ENCODE measurements at places on chromosomes 4 and X.

GRCh38 chr4:7981738-7982394 is 42.2 kb upstream of the AFAP1 start:
- no peak for DNase-seq

GRCh38 chr4:36280555-36280954 is 861 bp upstream of the DTHD1 start:
- DNase-seq: no peak

GRCh38 chrX:1422135-1422465 is 30.2 kb upstream of the SLC25A6 start:
- no peak for DNase-seq

DNA sequence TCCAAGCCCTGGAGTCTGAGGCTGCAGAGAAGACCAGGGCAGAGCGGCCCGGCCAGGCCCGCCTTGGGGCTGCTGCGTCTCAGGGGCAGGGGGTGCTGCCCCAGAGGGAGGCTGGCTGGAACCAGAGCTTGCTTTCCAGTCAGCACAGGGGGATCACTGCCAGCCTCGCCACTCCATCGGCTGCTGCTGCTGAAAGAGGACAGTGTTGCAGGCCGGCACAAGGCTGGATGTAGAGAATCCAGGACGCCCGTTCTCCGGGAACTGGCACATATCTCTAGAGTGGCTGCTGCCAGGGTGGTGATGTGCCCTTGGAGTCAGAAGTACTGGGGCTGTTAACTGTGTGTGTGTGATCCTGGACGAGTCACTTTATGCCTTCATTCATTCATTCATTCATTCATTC is 31.9 kb upstream of the SORCS2 start:
- DNase-seq: no peak

- DNase-seq: no peak
Observed at GRCh38 chrX:153381684-153382532, 19.2 kb downstream of the PNMA6E start.

DNA sequence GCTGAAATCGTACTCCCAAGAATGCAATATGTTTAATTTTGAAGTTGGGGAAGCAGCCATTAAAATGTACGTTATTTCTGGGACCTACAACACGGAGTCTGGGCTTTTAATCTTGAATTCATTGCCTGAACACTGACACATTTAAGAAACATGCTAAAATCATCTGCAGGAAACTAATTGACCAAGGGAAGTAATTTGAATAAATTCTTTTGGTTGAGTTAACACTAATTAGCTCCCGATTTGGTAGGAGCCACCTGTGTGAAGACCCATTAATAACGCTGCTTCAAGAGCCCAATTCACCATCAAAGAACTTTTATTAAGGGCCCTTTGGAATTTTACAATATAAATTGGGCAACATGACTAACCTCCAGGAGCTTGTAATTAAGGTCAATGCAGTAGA is 309.2 kb downstream of the RAB28 start:
- DNase-seq: no peak

DNA sequence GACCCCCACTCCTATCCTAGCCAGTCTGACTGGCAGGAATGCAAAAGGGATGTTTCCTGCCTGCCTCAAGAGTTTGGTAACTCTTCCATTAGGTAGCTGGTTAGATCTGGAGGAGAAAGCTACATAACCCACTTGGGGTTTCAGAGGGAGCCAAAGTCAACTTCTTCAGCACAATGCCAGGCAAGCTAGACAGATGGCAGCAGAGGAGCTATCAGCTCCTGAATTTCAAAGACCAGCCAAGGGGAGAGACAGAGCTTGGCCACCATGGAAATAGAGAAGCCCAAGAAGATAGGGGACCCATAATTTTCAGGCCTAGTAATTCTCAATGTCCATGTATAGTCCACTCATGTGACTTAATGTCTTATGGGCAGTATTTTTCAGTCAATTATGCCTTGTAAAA is 56.4 kb downstream of the PGRMC1 start:
- no peak for DNase-seq

GRCh38 chr4:147567276-147567675 is 49.9 kb upstream of the TMEM184C start:
- no peak for DNase-seq

DNA sequence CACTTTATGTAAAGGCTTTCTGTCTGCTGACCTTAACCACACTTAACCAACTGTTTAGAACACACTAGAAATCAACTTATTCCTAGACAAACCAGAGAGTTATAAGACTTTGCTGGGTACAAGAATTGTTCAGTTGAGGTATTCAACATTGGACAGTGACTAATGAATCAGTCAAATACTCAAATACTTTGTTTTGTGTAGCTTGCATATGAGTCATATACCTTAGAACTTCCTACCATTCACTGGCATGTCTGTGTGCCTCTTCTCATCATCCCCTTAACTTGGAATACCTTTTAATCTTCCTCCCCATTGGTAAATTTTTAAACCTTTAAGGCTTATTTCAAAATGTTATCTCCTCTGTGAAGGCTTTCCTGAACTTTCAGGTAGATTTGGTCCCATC is 708.8 kb upstream of the GRIA3 start:
- no peak for DNase-seq

- DNase-seq: no peak
Observed at GRCh38 chr4:48024522-48024921, 8.0 kb downstream of the NIPAL1 start.

GRCh38 chr4:6365545-6366086 is 96.0 kb downstream of the WFS1 start:
- no peak for DNase-seq

GRCh38 chrX:18890724-18891547 is 93.0 kb downstream of the PHKA2 start:
- peak; percentile 21 for DNase-seq

DNA sequence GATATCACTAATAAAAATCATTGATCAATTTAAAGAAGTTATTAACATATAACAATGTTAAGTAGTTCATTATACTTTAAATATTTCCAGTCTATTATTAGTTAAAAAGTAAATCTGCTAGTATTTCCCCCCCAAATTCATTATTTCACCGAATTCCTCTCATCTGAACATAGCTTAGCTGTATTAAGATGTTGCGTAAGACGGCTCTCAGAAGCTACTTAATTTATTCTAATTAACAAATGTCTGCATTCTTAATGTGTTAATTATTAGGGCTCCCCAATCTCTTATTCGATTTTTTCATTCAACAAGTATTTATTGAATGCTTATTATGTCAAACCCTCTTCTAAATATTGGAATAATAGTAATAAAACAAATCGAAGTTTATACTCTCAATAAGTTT is 290.7 kb downstream of the TRIML1 start:
- DNase-seq: no peak

DNA sequence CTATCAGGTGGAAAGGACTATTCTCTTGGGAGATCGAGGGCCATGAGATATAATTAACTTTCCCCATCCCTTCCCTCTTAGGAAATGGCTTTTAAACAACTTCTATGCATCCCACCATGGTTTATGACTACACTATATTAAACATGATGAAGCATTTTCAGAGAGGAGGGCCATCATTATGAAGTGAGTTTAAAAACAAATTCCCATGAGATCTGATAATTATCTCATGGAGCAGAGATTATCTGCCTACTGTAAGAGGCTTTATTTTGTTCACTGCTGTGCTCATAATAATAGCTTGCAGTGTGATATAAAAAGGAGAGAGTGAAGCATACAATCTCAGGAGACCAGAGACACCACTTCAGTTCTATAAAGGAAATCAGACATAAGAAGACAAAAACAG is 330.5 kb upstream of the ZFP42 start:
- no peak for DNase-seq

DNA sequence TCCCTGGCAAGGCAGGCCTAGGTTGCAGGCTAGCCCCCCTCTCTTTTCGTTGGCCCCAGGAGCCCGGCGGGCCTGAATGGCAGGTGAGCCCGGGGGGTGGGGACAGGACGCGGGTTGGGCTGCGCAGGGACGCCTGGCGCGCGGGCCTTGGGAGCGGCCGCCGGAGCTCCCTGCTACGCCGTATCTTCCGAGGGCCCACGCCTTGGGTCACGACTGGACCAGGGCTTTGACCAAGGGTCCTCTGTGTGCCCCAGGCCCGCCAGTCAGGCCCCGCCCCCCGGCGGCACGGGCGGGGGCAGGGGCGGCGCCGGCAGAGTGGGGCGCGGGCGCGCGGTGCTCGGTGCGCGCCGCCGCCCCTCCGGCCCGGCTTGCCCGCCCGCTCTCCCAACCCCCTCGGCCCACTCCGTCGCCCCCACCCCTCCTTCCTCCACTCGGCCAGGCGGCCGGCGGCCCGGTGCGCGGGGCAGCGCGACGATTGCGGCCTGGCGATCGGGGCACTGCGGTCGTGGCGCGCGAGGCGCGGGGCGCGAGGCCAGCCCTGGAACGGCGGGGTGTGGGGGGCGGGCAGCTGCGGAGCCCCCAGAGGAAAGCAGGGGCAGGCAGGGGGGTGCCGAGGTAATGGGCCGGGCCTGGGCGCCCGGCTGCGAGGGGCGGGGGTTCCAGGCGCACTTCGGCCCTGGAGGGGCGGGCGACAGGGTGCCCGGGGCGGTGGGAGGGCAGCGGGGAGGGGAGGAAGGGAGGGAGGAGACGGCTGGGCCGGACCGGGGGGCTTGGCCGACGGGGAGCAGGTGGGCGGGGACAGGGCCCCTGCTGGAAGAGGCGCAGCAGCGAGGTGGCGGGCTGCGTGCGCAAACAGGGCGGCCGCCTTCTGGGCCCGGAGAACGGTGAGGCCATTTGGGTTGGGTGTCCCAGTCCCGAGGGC is at the start of gene PRRG3:
TSS of gene PRRG3 (plus strand) at position 798 of the 922 bp plus-strand sequence. CDS start 3,357 bp downstream, outside the sequence.
- DNase-seq: no peak

DNA sequence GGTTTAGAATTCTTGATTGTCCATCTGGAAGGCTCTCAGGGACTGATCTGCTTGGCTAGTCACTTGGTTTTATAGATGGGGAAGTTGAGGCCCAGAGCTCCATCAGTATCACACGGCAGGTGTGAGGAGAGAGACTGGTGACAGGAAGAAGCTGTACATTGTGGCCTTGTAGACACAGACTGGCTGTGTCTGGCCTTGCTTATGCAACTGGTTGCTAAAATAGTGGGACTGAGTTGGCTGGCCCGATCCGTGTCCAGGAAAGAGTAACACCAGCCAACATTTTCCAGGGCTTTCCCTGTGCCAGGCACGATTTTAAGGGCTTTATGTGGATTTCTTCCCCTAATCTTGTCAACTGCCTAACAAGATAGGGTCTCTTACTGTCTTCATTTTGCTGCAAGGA is 2.8 kb downstream of the TBC1D14 start:
- no peak for DNase-seq

DNA sequence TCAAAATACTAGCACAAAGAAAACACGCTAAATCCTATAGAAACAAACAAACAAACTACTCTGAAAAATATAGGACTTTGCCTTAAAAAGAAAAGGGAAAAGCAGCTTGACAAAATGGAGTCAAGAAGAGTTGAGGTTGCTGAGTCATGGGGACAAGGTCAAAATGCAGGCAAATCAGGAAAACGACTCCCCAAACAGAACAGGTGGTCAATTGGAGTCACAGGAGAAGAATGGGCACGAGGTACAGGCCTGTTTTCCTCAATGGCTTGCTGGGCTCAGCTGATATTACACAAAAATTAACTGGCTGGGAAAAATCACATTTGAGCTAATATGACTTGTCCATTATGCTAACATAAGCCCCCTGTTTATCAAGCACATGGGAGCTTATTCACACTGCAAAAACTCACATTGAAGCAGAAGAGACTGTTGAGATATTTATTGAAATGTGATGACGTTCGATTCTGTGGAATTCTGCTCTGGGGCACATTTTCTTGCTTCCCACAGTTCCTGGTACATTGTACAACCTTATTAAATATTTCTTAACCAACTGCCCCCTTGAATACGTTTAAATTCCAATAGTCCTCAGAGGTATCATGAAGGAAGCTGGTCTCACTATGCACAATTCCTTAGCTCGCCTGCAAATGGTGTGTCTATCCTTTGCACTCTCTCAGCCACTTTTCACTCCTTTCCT is 1622.1 kb downstream of the STIM2 start:
- no peak for DNase-seq

DNA sequence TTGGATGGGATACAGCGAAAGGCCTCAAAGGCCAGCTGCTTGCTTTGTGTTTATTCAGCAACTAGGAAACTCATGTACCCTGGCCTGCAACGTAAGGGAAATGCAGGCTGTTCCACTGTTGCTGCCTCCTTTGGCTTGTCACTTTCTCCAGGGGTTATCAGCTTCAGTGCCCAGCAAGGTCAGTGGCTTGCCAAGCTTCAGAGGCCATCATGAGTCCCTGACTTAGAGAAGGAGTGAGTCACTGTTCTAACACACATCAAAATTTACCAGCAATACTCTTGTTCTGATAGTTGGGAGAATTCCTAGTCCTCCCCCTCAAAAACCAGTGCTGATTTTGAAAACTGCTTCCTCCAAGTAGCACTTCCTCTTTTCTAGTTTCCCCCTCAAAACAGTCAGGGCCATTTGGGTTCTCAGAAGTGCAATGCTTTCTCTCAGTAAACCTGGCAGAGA is 250.8 kb downstream of the ARHGAP24 start:
- no peak for DNase-seq

DNA sequence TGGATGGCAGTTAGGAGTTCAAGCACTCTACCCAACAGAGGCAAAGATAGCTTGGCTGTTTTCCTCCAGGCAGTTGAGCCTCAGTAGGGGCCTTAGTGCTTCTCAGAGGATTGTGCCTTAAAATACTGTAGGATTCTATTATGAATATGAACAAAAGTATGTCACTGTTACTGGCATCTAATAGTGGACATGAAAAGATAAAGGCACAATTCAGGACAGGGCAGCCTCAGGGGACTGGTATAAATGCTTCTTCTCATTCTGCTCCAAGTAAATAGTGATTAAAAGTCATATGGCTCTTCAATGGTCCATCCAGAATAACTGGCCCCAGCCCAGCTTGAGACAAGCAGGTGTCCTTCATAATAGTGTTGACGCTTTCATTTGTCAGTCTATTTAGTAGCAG is 17.7 kb downstream of the COL4A6 start:
- no peak for DNase-seq

DNA sequence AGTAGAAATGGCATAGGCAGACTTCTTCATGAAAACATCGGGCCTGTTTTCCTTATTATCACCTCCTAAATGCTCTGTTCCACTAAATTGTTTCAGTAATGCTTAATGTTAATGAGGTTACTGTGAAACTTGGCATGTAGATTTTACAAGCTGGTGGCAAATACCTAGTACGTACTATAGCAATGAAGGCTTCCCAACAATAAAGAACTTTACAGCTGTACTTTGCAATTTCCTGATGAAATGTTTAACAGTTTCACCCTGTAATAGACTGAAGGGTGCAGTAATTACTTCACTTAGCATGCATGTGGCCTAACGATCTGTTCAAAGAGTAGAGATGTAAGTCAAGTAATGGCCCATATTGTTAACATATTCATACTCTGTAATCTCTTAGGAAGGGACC is 524.7 kb downstream of the IL15 start:
- DNase-seq: no peak

DNA sequence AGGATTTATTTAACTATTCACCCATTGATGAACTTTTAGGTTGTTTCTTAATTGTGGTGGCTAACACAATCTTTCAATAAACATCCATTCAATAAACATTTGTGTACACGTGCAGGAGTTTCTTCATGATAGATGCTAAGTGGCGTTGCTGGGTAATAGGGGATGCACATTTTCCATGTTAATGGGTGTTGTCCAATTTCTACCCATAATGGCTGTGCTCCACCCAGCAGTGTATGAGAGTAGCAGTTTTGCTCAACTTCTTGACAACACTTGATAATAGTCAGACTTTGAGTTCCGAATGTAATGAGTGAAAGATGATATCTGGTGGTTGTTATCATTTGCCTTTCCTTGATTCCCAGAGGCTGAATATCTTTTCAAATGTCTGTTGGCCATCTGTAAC is 104.7 kb downstream of the NHSL2 start:
- DNase-seq: no peak

Measured in DMS 273 treated with DMSO at 0.1 percent for 48 hours (cell line).